ENCODE measurements at places on chromosomes 5 and 9.
A peak's percentile ranks its signal among the peaks of the same experiment; 100 is the strongest.

GRCh38 chr5:146825033-146825432 lies 53.5 kb downstream of the PPP2R2B start:
- peak; percentile 9 for DNase-seq

- DNase-seq, result no peak
Observed at GRCh38 chr9:33378121-33378795, 24.1 kb downstream of the AQP7 start.

- no peak for DNase-seq
Observed at GRCh38 chr5:5140479-5141338, 579 bp downstream of the ADAMTS16 start.

GRCh38 chr5:167479779-167480178 lies 811.7 kb upstream of the WWC1 start:
- no peak for DNase-seq

DNA sequence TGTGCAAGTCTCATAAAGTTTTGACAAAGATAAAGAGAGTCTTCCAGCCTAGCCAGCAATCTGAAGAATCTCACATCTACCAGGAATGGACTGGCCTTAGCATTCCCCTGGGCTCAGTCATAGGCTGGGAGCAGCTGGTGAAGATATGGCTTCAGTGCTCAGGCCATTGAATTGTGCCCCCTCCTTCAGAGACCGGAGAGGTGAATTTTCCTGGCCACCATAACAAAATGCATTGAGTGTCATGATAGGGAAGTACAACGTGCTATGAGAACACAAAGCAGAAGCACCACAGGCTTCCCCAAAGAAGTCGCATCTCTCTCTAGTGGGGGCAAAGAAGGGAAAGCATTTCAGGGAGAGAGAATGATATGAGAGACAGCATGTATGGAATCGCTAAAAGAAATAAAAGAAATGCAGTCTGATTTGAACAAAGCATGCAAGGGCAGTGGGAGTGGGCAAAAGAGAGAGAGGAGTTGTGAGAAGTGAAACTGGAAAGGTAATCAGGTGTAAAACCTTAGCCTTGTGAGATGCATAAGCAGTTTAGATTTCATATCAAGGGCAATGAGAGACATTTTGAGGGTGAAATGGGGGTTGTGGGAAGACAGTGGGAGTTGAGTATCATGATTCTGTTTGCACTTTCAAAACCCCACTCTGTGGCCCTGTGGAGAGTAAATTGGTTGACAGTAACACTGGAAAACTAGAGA lies 57.1 kb upstream of the NMUR2 start:
- peak; percentile 82 for DNase-seq

- DNase-seq, result no peak
Observed at GRCh38 chr5:51214746-51215145, 168.5 kb upstream of the ISL1 start.

- DNase-seq, result no peak
Observed at GRCh38 chr5:6340100-6340499, 38.2 kb downstream of the MED10 start.

DNA sequence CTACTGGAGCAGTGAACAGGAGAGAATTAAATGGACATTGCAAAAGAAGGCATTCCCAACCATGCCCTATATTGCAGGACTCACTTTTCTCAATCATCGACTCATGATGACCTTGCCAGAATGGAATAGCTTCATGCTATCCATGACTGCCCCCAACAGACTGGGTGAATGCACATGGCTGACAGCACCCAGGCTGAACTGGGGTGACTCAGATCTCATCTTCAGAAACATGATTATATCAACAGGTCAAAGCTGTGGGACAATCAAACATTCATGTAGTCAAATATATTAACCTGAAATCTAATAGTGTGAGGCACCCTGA lies 34.7 kb upstream of the MIER3 start:
- no peak for DNase-seq

DNA sequence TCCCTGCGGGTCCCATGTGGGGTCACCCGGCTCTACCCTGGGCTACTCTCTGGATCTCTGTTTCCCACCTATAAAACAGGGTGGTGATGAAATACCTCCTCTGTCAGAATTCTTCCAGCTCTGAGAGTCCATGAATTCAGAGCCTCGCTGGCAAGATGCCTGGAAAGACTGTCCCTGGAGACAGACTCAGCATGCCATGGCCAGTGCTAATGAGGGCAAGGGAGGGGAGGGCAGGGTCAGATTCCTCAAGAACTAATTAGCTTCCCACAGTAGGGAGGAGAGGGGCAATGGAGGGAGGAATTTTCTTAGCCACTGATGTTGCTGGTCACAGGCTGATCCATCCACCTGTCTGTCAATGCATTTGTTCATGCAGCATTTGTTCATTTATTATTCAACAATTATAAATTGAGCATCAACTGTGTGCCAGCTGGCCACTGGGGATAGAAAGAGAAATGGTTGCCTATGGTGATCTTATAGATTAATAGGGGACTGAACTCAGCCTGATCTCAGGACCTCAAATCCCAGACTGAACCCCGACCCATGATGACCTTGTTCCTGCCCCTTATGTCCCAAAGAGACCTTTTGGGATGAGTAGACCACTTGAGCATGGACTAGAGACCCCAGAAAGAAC lies 4.7 kb downstream of the SYNPO start:
- DNase-seq, result no peak

- DNase-seq, result no peak
Observed at GRCh38 chr5:59299006-59299405, 594.5 kb downstream of the PDE4D start.

- peak; percentile 37 for DNase-seq
Observed at GRCh38 chr5:32628049-32628844, 42.9 kb downstream of the SUB1 start.

DNA sequence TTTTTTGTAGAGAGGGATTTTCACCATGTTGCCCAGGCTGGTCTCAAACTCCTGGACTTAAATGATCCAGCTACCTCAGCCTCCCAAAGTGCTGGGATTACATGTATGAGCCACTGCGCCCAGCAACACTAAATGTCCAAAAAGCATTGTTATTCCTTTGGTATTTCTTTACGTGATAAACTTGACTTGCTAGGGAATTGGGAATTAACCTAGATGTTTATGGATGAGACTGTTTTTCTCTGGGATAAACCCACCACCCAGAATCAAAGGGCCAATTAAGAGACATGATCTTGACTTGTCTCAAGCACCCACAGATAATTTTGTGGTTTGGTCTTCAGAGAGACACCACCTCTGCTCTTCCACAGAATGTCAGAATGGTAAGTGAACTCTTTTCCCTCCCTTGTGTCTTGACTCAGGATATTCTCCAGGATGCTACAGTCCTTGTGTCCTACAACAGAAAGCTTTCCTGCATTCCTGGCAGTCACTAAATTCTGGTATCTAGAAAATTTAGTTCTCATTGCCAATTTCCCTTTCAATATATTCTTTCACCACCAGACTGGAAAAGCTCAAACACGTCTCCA lies 55.7 kb downstream of the ALDH1A1 start:
- no peak for DNase-seq

DNA sequence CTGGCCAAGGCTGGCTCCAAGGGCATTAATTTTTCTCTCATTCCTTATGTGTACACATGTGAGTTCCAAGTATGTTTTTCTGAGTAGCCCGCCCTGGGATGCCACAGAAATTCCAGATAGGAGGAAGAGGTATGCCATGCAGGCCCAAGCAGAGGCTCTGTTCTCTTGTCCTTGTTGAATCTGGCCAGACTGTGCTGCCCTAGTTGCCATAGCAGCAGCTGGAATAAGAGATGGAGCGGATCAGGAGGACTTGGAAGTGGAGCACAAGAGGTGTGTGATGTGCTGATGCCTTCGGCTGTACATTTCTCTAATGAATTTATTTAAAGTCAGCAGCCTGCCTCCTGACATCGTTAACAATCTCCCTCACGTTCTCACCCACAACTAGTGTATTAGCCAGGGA lies 235.6 kb upstream of the RPS23 start:
- DNase-seq, result peak; percentile 34

DNA sequence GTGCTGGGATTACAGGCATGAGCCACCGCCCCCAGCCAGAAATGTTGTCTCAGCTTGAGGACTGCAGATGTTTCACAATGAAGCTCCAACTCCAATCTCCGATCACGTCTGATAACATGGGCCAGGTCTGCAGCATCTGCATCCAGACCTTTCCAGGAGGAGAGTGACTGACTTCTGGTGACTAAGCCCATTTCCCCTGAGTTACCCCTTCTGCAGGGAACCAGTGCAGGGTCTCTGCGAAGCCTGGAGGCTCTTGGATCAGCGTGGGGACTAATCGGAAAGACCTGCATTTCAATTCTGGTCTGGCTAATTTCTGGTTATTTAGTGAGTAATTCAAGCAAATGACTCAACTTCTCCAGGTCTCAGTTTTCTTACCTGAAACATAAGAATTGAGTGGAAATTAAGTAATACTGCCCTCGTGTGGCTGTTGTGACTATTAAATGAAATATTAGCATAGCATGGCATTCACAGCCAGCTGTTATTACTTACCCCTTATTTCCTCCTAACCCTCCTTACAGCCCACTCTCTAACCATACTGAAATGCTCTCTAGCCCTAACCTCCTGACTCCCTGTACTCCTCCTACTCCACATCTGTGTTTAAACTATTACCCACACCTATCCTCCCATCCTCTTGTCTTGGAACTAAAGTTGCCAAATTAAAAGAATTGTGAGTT lies 2.2 kb upstream of the GNPDA1 start:
- peak; percentile 87 for DNase-seq

DNA sequence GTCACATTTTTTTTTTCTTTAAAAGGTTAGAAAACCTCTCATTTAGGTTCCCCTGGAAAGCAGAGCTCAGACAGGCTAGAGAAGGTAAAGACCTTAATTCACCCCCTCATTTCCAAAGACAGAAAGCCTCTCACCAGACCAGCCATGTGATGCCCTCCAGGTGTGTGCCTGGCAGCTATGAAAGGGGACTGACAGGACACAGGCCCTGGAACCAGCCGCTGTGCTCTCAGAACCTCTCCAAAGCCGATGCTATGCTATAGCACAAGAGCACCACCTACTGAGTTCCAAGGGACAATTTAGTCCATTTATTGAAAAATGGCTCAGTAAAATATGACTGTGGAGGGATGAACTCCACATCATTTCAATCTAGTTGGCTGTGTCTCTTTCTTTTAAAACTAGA lies 48.8 kb downstream of the FANCC start:
- DNase-seq, result peak; percentile 83

GRCh38 chr9:2720179-2720654 lies 2.9 kb downstream of the KCNV2 start:
- peak; percentile 51 for DNase-seq

Measured in DMS53 (cell line).